ENCODE measurements at places on chromosomes 1 and 21.

DNA sequence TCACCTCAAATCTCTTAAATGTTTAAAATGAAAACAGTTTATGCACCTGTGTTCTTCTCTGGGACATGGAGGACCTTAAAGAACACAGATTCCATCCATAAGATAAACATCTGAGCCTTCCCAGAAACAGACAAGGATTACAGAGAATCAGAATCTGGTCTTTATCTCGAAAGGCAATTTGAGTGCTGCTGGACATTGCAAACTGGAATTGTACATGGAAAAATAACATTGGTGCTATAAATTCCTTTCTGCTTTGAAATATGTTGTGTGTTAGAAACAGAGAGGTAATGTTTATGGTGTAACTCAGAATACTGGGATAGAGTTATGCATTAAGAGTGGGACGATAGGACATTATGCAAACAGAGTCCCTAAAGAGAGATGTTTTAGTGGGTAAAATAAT, 6.6 kb upstream of the DDR2 start:
- no peak overlapping the region for H3K27ac ChIP-seq
- no peaks in the 10 kb centered on the region for H3K27me3 ChIP-seq
- H3K36me3 ChIP-seq: no peaks in the 10 kb centered on the region
- H3K4me1 ChIP-seq: peaks cover 28% of the 10 kb centered on the region

- peak; percentile 21 for DNase-seq
- no peaks in the 10 kb centered on the region for H3K36me3 ChIP-seq
- H3K4me1 ChIP-seq: no peaks in the 10 kb centered on the region
- H3K4me3 ChIP-seq: no peak overlapping the region
- H3K27me3 ChIP-seq: no peaks in the 10 kb centered on the region
- H3K27ac ChIP-seq: no peak overlapping the region
Observed at GRCh38 chr1:238951809-238952208, 434.6 kb upstream of the CHRM3 start.

GRCh38 chr1:35185200-35185599, 7.7 kb downstream of the SFPQ start:
- H3K36me3 ChIP-seq: no peaks in the 10 kb centered on the region
- no peaks in the 10 kb centered on the region for H3K27me3 ChIP-seq
- peaks cover 67% of the 10 kb centered on the region for H3K4me1 ChIP-seq
- no peak overlapping the region for H3K4me3 ChIP-seq
- no peak overlapping the region for H3K27ac ChIP-seq
- DNase-seq: no peak

GRCh38 chr1:65297706-65298105, 11.6 kb upstream of the DNAJC6 start:
- no peak overlapping the region for H3K4me3 ChIP-seq
- DNase-seq: no peak
- H3K36me3 ChIP-seq: no peaks in the 10 kb centered on the region
- no peak overlapping the region for H3K27ac ChIP-seq
- no peaks in the 10 kb centered on the region for H3K4me1 ChIP-seq
- no peaks in the 10 kb centered on the region for H3K27me3 ChIP-seq

- no peaks in the 10 kb centered on the region for H3K36me3 ChIP-seq
- no peaks in the 10 kb centered on the region for H3K27me3 ChIP-seq
- H3K4me3 ChIP-seq: no peak overlapping the region
- H3K4me1 ChIP-seq: no peaks in the 10 kb centered on the region
- no peak for DNase-seq
- H3K27ac ChIP-seq: no peak overlapping the region
Observed at GRCh38 chr1:192929597-192929996, 120.8 kb downstream of the RGS2 start.

- no peaks in the 10 kb centered on the region for H3K36me3 ChIP-seq
- H3K4me3 ChIP-seq: no peak overlapping the region
- no peaks in the 10 kb centered on the region for H3K27me3 ChIP-seq
- DNase-seq: no peak
Observed at GRCh38 chr1:173507205-173507846, 30.2 kb downstream of the PRDX6 start.

DNA sequence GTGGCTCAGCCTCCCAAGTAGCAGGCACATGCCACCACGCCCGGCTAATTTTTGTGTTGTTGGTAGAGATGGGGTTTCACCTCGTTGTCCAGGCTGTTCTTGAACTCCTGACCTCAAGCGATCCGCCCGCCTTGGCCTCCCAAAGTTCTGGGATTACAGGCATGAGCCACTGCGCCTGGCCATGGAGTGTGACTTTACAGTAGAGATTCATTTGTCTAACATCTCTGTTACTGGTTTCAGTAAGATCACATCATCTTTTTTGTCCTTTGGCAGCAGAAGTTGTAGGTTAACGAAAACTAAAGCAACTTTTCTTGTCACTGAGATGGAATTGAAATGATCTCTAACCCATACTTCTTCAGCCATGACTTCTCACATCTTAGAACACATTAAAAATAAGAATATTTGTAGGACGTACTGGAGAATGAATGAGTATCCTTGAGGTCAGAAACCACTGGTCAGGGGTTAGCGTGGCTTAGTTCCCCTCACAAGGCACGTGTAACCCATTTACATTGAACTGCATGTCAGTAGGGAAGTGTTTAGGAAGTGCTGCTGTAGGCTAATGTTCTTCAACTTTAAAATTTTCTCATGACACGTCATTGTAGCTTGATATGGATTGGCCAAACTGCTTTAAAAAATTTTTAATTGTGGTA, 75.9 kb downstream of the CAMTA1 start:
- H3K4me3 ChIP-seq: no peak overlapping the region
- no peak for DNase-seq
- no peaks in the 10 kb centered on the region for H3K27me3 ChIP-seq
- peak overlapping the region; percentile 63 for H3K27ac ChIP-seq
- H3K36me3 ChIP-seq: no peaks in the 10 kb centered on the region
